Hippocampal formation (tissue), 2 donors: ENCODE measurements at places on chromosomes 2 and 18.
A peak's percentile ranks its signal among the peaks of the same experiment; 100 is the strongest.

- no peak for DNase-seq
Observed at GRCh38 chr2:8225266-8225665, 456.6 kb upstream of the ID2 start.

GRCh38 chr2:50538147-50538546, 493.8 kb downstream of the NRXN1 start:
- no peak for DNase-seq

- DNase-seq, result no peak
Observed at GRCh38 chr18:77032181-77032701, 100.3 kb downstream of the MBP start.

DNA sequence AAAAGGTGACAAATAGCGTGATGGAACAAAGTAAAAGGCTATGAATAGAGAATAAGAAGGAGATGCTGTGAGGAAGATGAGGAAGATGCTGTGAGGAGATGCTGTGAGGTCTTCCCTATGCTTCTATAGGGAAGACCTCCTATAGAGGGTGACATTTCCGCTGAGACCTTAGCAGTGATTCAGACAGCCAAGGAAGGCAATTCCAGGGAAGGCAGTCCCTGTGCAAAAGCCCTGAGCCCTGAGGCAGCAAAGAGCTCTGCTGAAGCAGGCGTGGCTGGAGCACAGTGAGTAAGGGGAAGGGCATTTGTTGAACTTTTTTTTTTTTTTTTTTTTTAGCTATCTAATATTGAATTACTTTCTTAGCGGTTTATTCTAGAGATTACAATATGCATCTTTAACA, 142.7 kb upstream of the FOSL2 start:
- DNase-seq, result no peak

GRCh38 chr2:160613466-160614153, 120.0 kb upstream of the RBMS1 start:
- no peak for DNase-seq

GRCh38 chr2:172680436-172681068, 55.1 kb upstream of the RAPGEF4 start:
- no peak for DNase-seq

- DNase-seq, result peak; percentile 36
Observed at GRCh38 chr2:33366473-33366872, 110.0 kb upstream of the RASGRP3 start.

DNA sequence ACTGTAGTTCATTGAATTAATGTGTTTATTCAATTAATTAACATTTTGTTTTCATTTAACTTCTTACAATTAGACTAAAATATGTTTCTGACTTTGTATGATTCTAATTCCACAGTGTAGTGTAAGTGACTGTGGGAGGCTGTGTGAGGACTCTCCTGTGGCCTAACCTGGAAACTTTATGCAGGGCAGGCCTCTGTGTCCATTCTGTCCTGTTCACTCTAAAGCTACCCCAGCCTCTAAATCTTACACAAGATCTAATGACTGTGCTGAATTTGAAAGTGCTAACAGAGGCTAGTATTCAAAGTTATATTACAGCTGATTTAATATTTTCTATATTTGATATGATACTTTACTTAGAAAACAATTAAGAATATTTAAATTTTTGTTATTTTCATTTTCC, 270.5 kb upstream of the CDH19 start:
- DNase-seq, result no peak
